ENCODE measurements at places on chromosomes 11 and 22. TPM values are rescaled to one million over a fixed set of nuclear protein-coding genes. Genes with fewer than 3 reads are reported as not detected.

KLHL35 gene
- not detected for total RNA-seq

MRPL49 gene
- total RNA-seq = 58.6 TPM

UPK2 gene
- 0.27 TPM for total RNA-seq

OVCH2 gene
- not detected for total RNA-seq

RASSF10 gene
- not detected for total RNA-seq

CHID1 gene
- 155 TPM for total RNA-seq

SMIM38 gene
- not detected for total RNA-seq

ADORA2A gene
- total RNA-seq = 1.5 TPM

OR8G5 gene
- total RNA-seq = not detected

PHF21A gene
- total RNA-seq = 29.2 TPM

IL18BP gene
- total RNA-seq = 1.8 TPM

EXPH5 gene
- total RNA-seq = 0.13 TPM

TREH gene
- total RNA-seq = not detected

LIF gene
- total RNA-seq = 0.46 TPM

GSC2 gene
- total RNA-seq = not detected

OR2AG2 gene
- 0.15 TPM for total RNA-seq

DNAJB7 gene
- not detected for total RNA-seq

- no peak overlapping the region for H3K27ac ChIP-seq
- no peak overlapping the region for H3K4me3 ChIP-seq
- DNase-seq = no peak
Observed at GRCh38 chr11:91293119-91293518, 931.5 kb upstream of the FAT3 start.

DNA sequence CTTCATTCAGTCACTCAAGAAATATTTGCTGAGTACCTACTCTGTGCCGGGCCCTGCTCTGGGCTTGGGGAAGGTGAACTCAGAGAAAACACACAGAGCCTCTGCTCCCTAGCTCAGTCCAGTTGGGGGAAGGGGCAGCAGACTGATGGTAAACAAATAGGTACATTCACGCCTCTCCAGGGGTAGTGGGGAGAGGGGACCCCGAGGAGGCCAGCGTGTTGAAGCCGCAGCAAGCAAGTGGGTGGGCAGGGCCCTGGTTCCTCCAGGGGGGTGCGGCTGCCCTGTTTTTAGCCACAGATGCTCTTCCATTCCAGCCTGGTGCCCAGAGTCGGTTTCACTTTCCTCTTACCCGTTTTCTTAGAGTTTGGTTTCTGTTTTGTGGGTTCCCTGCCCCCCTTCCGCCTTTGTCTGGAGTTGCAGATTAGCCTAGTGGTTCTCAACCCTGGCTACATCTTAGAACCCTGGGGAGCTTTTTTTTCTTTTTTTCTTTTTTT is 8.7 kb downstream of the DRAP1 start:
- no peak overlapping the region for H3K27ac ChIP-seq
- DNase-seq = no peak
- peaks cover 3% of the 10 kb centered on the region for H3K27me3 ChIP-seq
- no peak overlapping the region for H3K4me3 ChIP-seq

DNA sequence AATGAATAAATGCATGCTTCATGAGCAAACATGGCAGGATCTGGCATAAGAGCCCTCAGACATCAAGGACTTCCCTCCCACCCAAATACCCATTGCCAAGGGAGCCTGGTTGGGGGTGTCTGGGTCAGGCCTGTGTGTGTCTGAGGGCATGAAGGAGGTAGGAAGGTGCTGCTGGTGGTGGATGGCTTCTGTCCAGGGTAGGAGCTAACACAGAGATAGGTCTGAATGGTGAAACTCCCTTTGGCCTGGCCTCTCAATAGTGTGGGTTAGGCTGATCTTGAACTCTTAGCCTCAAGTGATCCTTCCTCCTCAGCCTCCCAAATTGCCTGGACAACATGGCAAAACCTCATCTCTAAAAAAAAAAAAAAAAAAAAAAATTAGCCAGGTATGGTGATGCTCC is 2.8 kb downstream of the AMPD3 start:
- H3K27me3 ChIP-seq = peaks cover 2% of the 10 kb centered on the region
- peaks cover 14% of the 10 kb centered on the region for H3K36me3 ChIP-seq
- H3K4me1 ChIP-seq = peaks cover 53% of the 10 kb centered on the region
- no peak overlapping the region for H3K27ac ChIP-seq
- DNase-seq = no peak
- H3K4me3 ChIP-seq = no peak overlapping the region

DNA sequence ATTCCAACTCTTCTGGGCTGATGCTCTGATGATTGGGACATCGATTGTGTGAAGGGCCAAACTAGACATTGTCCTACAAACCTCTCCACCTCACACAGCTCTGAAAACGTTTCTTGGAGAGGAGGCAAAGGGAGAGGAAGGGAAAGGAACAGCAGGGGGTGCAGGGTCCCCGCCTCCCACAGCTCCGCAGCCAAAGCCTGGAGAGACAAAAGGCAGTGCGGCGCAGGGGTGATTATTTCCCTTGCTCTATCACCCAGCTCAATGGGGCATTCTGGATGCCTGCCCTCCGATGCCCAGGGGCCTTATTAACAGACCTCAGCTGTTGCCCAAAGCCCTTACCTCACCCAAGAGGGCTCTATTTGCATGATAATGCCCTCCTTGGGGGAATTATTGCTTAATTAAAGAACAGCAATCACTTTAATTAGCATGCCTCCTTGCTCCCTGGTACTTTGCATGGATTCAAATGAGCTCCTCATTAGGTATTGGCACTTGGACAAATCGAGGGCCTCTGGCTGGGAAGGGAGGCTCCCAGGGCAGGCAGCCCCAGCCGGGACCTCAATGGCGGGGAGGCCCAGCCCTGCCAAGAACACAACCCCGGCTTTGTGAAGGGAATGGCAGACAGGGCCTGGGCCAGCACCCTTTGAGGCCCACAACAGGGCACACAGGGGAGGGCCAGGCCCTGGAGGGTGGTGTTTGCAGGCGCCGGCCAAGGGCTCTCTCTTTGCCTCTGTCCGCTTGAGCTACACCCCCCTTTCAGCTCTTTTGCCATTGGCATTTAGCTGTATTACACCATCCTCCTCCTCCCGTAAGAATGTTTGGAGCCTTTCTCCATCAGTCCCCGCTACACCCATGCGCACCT is 19.8 kb upstream of the CDON start:
- no peaks in the 10 kb centered on the region for H3K36me3 ChIP-seq
- H3K4me3 ChIP-seq = no peak overlapping the region
- H3K27me3 ChIP-seq = peaks cover 23% of the 10 kb centered on the region
- H3K4me1 ChIP-seq = no peaks in the 10 kb centered on the region

- no peak for DNase-seq
- peaks cover 21% of the 10 kb centered on the region for H3K4me1 ChIP-seq
- no peak overlapping the region for H3K27ac ChIP-seq
- no peak overlapping the region for H3K4me3 ChIP-seq
Observed at GRCh38 chr22:30803679-30804078, 109.0 kb downstream of the OSBP2 start.

GRCh38 chr22:24418786-24419474 is 8.5 kb upstream of the ADORA2A start:
- no peak overlapping the region for H3K27ac ChIP-seq
- no peaks in the 10 kb centered on the region for H3K36me3 ChIP-seq
- H3K4me3 ChIP-seq = no peak overlapping the region
- H3K4me1 ChIP-seq = peaks cover 12% of the 10 kb centered on the region

- no peak overlapping the region for H3K27ac ChIP-seq
- H3K4me1 ChIP-seq = peaks cover 37% of the 10 kb centered on the region
- DNase-seq = no peak
Observed at GRCh38 chr11:76704171-76704948, 33.8 kb upstream of the LRRC32 start.

DNA sequence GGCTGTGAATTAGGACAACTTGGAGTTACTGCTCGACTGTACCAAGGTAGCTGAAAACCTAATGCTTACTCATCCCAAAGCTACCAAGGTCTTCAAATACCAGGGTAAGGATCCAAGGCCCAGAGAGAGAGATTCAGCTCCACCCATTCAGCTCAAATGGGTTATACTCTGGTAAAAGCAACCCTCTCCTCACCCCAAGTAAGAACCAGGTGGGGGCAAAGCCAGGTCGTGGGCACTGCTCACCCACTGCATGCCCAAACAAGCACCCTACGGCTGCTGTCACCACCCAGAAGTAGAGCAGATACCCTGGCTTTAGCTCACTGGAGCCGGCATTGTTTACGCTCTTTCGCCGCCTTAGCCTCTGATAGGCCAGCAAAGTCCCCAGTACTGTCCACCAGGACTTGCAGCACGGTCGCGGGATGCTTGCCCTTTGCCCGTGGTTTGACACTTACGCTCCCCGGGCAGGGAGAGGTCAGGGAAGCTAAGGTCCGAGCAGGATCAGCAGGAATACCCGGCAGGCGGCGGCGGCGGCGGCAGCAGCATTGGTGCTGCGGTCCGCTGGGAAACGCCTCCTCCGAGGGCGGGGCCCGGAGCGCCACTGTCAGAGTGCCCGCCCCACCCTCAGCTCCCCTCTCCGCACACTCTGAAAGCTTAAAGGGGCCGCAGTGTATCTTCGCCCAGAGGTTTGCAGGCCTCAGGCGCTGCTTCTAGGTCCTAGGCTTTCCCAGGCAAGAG is 19.6 kb downstream of the CKAP5 start:
- H3K27me3 ChIP-seq = no peaks in the 10 kb centered on the region
- peak overlapping the region; percentile 90 for H3K4me3 ChIP-seq
- DNase-seq = peak; percentile 60
- H3K27ac ChIP-seq = peak overlapping the region; percentile 79
- H3K4me1 ChIP-seq = peaks cover 53% of the 10 kb centered on the region

GRCh38 chr11:130786586-130786985 is 129.7 kb downstream of the SNX19 start:
- no peak overlapping the region for H3K27ac ChIP-seq
- peaks cover 17% of the 10 kb centered on the region for H3K36me3 ChIP-seq
- peaks cover 31% of the 10 kb centered on the region for H3K4me1 ChIP-seq
- no peak for DNase-seq
- H3K27me3 ChIP-seq = peaks cover 17% of the 10 kb centered on the region

DNA sequence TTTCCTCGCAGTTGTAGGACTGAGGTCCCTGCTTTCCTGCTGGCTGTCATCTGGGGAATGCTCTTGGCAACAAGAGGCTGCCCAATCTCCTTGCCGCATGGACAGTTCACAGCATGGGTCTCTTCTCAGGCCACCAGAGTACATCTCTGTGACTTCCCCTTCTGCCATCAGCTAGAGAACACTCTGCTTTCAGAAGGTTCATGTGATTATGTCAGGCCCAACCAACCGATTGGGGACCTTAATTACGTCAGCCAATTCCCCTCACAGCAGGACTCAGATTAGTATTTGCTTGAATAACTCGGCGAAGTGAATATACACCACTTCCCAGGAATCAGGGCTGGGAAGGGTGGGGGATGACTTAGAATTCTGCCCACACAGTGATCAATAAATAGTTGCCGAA is 61.9 kb upstream of the CSNK2A3 start:
- H3K27ac ChIP-seq = no peak overlapping the region
- H3K27me3 ChIP-seq = peaks cover 3% of the 10 kb centered on the region
- H3K36me3 ChIP-seq = no peaks in the 10 kb centered on the region
- no peak for DNase-seq

DNA sequence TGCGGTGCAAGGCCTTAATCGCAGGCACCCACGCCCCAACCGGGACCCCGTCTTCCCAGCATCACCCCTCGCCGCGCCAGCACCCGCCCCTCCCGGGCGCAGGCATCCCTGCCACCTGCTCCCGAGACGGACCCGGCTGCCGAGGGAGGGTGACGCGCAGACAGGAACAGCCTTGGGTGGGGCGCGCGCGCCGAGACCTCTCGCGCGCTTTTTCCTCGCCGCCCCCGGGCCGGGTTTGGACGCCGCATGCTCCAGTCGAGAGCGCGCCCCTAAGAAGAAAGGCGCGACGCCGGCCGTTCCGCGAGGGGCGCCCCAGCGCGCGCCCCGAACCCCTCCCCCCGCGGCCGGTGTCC is 504 bp downstream of the CFL1 start:
- peak overlapping the region; percentile 86 for H3K27ac ChIP-seq
- peak overlapping the region; percentile 98 for H3K4me3 ChIP-seq
- H3K4me1 ChIP-seq = peaks cover 66% of the 10 kb centered on the region
- peak; percentile 22 for DNase-seq

- DNase-seq = no peak
- peaks cover 15% of the 10 kb centered on the region for H3K36me3 ChIP-seq
- no peak overlapping the region for H3K27ac ChIP-seq
- H3K4me1 ChIP-seq = peaks cover 20% of the 10 kb centered on the region
- no peaks in the 10 kb centered on the region for H3K27me3 ChIP-seq
Observed at GRCh38 chr11:134248910-134249480, 4.2 kb downstream of the THYN1 start.

- no peak overlapping the region for H3K4me3 ChIP-seq
- no peak for DNase-seq
- H3K36me3 ChIP-seq = peaks cover 21% of the 10 kb centered on the region
Observed at GRCh38 chr22:30002861-30003486, 77.3 kb upstream of the HORMAD2 start.

Measured in HFFc6 (cell line).